HFFc6 (cell line): ENCODE measurements at places on chromosomes 11 and 22. TPM values are rescaled to one million over a fixed set of nuclear protein-coding genes. Genes with fewer than 3 reads are reported as not detected.

DNA sequence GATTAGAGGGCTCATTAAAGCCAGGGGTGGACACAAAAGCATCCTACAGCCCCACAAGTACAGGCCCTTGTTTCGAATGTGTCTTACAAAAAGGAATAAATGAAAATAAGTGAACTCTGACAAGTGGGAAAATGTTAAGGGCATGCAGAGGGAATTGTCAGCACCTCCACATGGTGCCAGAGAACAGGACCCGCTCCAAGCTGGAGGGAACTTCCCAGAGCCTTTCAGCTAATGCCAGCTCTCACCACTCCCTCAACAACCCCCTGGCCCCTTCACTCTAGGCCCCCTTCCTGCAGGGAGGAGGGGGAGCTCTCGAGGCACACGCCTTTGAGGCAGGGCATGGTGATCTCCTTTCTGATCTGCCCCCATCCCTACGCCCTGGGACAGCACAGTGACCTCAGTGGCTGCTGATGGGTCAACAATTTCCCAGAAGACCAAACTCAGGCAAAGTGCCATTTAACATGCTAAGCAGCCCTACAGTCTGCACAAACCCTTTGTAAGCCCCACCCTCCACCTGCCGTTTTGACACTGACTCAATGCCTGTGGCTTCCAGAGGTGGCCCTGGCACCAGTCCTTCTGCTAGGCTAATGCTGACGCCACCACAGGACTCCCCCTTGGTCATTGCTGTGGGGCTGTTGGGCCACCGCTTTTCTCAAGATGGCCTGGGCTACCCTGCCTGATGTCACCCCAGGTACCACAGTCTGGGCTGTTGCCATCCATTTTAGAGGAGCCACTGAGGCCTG lies 12.5 kb upstream of the CHST1 start:
- DNase-seq, result no peak

GRCh38 chr11:107472966-107473365 lies 15.3 kb upstream of the CWF19L2 start:
- DNase-seq, result no peak

DNA sequence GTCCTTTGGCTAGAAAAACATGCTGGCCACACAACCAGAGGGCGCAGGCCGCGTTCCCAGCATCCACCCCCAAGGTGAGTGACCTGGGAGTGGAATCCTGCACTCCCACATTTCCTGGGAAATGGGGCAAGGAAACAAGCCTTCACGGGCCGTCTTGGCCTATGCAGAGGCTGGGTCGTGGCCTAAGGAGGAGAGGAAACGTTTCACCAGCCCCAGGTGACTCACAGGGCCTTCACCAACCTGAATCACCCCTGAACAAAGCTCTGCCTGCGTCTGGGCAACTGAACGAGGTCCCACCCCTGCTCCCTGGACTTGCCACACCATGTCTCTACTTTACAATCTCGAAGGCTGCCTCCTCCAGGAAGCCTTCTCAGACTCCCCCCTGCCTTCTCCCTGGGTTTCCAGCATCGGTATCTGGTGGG lies 13.2 kb downstream of the MYH9 start:
- DNase-seq, result peak; percentile 56

DNA sequence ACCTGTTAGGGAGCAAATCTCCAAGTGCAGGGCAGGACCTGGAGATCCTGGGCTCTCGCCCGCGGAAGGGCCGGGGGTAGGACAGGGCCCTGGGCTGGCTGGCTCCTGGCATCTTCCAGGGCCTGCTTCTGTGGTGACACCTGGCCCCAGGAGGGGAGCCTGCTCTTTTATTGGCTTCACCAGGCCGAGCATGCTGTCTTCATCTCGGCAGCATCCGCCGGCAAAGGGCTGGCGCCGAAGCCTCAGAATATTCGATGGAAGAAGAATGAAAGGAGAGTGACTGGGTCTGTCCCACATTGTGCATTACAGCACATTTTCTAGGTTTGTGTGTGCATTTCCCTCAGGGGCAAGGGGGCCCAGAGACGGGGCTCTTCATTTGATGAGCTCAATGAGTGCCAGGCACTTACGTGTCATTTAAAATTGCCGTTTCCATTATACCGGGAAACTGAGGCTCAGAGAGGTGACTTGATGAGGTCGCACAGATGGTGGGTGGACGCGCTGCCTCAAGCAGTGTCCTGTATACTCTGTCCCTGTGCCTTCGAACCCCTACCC lies 70.0 kb downstream of the RBX1 start:
- no peak for DNase-seq

DNA sequence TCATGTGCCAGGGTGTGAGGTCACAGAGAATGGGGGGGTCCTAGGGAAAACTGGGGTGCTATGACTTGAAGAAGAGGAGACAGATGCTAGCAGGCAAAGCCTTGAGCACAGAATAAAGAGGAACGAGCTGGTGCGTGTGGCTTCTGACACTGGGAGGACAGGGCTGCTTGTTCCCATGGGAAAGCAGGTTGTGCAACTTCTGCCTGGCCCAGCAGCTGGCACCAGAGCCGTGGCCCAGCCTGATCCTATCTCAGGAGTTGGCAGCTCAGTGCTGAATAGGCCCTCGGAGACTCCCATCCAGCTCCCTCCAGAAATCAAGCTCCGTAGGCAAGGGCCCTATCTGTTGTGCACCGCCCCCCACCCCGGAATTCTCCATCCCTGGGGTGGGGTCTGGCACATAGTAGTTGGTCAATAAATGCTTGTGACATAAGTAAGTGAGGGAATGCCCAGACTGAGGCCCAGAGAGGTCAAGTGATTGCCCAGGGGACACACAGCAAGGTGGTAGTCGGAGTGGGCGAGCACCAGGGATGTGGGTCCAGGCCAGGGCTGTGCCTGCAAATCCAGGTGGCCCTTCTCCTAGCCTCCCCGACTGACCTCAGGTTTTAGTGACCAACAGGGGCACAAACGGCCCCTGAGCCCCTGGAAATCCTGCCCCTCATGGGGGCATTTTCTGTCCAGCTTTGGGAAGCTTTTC lies 19.5 kb upstream of the FADD start:
- no peak for DNase-seq

- DNase-seq, result peak; percentile 2
Observed at GRCh38 chr11:104891135-104891534, 7.1 kb downstream of the CASP12 start.

- DNase-seq, result peak; percentile 77
Observed at GRCh38 chr11:68003846-68004550, at the start of gene UNC93B1. Gene UNC93B1 (minus strand): TSS chr11:68004097. CDS start chr11:68004043, 54 bp downstream.

- no peak for DNase-seq
Observed at GRCh38 chr11:119506436-119506835, 83.5 kb upstream of the THY1 start.

GRCh38 chr11:64502634-64503033 lies 88.4 kb upstream of the SLC22A12 start:
- no peak for DNase-seq

DNA sequence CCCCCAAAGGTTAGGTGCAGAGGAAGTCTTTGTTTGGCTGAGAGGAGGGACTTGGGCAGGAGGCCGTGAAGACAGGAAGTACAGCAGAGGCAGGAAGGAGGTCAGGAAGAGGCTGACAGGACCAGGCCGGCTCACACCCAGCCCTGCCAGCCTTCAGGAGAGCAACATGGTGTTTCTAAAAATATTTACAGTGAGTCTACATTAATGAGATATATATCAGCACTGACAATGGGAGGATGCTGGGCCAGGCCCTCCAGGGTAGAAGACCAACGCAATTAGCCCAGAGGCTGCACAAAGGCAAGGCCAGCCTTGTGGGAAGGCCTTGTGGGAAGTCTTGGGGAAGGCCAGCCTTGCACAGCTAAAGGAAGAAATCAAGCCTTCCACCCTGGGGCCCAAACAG lies 7.9 kb upstream of the APLNR start:
- no peak for DNase-seq

DNA sequence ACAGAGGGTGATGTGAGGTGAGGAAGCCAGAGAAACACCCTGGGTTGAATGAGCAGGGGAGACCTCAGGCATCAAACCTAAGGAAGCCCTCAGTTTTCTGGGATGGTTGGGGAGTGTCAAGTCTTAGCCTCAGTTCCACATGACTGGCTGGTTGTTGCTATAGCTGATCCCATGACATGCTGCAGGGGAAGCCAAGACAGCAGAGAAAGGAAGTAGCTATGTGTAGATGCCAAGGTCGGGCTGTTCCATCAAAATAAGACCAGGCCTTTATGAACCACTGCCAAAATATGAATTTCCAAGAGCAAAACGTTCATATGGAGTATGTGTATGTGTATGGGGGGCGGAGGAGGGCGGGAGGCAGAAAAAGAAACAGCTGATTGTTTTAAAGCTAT lies 11.6 kb downstream of the CD59 start:
- peak; percentile 31 for DNase-seq

DNA sequence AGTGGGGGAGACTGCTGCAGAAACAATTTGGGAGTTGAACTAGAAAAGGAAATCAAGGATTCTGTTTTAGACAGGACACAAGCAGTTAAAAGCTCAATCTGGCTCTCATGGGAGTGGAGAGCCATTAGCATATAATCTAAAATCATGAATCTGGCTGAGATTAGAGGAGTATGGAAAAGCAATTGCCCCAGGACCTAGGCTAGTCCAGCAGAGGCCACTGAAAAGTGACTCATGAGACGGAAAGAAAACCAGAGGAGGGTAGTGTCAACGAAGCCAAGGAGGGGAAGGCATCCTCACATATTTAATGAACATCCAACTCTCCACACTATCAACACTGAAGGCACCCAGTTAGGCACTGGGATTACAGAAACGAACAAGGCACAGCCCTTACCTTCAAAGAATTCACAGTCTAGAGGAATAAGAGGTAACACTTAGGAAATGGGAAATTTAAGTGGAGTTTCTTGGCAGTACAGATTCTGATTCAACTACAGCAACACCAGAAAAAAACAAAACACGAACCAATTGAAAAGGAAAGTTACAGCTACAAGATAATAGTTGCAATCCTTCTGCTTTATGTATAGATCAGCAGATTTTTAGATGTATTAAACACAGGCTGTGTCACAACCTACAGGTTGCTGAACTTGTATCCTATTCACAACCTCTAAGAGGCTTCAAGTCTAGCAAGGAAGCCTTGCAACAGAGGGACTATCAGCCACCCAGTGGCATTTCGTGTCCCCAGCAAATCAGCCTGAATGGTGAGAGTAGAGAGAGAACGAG lies 43.7 kb upstream of the CHST1 start:
- DNase-seq, result no peak

- peak; percentile 11 for DNase-seq
Observed at GRCh38 chr11:111759778-111760407, 6.3 kb downstream of the PPP2R1B start.

DNA sequence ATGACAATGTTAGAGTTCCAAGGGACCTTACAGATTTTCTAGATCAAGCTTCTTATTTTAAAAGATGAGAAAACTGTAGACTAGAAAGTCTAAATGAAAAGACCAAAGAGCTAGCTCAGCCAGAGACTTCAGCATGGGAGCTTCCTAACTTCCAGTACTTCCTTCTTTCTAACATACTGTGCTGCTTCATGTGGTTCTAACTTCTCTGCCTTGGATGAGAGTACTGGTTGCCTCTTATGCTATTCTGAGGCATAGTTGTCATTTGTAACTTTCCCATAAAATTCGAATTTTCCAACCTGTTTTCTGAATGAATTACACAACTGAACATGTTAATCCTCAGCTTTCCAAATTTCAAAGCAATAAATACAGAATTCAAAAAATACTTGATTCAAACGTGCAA lies 1.8 kb downstream of the MTMR2 start:
- no peak for DNase-seq

- no peak for DNase-seq
Observed at GRCh38 chr22:35663371-35663770, 15.1 kb downstream of the APOL6 start.

CNIH2 gene
- 1.00 and 3.1 TPM in 2 replicates for total RNA-seq

ADAMTS8 gene
- not detected in 3 replicates for total RNA-seq

FLRT1 gene
- 0.07 to 0.18 TPM in 2 of 3 replicates, not detected in the other for total RNA-seq
